CD4-positive, alpha-beta T cell treated with Interleukin-1 beta for 1 hour (primary cell): ENCODE measurements at places on chromosomes 6 and 20.
A peak's percentile ranks its signal among the peaks of the same experiment; 100 is the strongest.

GRCh38 chr6:110412360-110412759 is 3.0 kb downstream of the DDO start:
- DNase-seq: no peak

DNA sequence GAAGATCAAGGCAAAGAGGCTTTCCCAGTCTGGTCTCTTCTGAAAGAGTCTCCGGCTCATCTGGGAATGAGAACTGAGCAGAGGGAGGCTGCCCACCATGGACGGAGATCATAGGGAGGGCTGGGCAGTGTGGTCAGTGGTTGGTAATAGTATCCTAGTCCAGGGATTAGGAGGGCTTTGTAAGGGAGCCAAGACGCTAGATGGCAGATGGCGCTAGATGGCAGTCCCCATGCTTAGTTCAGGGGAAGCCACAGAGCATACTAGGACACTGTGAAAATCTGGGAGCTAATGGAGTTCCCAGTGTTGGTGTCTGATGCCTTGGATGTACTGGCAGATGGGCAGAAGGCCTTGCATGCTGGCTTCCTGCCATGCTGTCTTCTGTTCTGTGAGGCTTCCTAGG is 21.7 kb upstream of the DAAM2 start:
- DNase-seq: no peak

GRCh38 chr6:46882645-46883044 is 39.1 kb downstream of the ADGRF5 start:
- no peak for DNase-seq

GRCh38 chr6:18211338-18211737 is 53.0 kb downstream of the DEK start:
- peak; percentile 2 for DNase-seq

- no peak for DNase-seq
Measured at GRCh38 chr6:34285448-34286164, 36.8 kb upstream of the SMIM29 start.
